Karpas-422 (cell line): ENCODE measurements at places on chromosomes 3 and 15.

GRCh38 chr3:161072211-161072621, 32.9 kb downstream of the B3GALNT1 start:
- DNase-seq = no peak

DNA sequence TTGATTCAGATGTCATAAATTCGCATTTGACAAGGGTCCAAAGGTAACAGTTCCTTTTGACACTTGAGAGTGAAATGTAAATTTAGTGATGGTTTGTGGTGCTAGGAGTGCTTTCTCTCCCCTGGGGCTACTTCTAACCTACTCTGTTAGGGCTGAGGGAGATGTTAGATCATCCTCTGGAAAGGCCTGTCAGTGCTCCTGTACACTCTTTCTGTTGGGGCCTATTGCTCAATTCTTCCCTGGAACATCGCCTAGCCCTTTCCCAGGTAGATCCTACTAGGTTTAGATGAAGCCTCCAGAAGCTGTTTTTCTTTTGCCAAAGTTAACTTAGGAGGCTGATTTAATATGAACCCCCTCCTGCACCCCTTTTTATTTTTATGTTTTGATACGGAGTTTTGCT, 1.4 kb downstream of the PCCB start:
- no peak for DNase-seq

DNA sequence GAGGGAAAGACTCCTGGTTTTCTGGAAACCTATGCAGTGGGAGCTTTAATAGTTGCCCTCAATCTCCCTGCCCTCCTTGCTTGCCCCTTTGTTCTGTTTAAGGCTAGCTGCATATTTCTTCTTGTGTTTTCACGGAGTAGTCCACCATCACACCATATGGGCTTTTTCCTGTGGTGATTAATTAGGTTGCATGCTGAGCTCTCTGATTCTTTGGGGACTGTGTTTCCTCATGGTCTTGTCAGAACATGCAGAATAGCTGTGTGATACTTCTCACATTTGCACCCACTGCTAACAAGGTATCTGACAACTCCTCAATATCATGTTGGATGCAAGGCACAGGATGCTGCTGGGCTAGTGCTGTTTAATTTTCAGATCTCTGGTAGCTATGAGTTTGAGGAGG, 139.6 kb downstream of the PTPRG start:
- no peak for DNase-seq

DNA sequence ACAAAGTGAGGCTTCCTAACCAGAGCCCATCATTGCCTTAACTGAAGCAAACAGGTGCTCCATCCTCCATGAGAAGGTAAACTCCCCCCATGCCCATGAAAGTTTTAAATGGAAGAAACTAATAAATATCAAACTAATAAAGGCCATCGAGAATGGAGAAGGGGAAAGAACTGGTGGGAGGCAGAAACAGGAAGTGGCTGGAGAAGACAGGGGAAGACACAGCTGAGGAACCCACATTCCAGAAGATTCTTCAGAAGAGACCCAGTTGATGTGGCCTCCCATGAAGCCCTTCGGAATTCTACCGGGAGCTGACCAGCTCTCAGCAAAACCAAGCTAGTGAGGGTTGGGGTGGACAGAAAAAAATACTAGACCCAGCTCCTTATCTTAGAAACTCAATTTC, 41.6 kb downstream of the SH3BP5 start:
- no peak for DNase-seq

DNA sequence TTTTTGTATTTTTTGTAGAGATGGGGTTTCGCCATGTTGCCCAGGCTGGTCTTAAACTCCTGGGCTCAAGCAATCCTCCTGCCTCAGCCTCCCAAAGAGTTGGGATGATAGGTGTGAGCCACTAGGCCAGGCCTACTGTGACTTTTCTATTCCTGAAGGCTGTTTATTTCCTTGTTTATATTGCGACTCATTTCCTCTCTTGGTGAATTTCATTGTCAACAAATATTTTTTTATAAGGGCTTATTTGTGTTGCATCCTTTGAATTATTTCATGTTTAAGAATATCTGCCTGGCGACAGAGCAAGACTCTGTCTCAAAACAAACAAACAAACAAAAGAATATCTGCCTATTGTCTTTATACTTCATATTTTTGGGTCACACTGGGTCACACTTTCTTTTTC, 29.4 kb upstream of the MCCC1 start:
- no peak for DNase-seq

DNA sequence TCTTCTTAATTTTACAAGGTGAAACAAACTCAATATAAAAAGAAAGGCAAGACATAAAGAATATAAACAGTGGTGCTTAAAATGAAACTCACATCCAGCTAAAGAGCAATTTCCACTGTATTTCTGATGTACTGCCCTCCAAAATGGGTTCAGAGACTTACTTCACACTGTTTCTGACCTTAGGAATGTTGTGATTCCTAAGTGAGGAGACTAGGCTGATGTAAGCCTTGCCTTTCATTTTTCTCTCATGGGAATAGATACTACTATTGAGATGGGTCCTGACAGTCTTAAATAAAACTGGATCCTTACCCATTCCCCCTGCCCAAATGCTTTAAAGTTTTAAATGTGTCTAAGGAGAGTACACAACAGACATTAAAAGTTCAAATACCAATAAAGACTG, 86.9 kb downstream of the CBLB start:
- DNase-seq = no peak

GRCh38 chr15:83881156-83881555, 227.2 kb downstream of the ADAMTSL3 start:
- DNase-seq = no peak

DNA sequence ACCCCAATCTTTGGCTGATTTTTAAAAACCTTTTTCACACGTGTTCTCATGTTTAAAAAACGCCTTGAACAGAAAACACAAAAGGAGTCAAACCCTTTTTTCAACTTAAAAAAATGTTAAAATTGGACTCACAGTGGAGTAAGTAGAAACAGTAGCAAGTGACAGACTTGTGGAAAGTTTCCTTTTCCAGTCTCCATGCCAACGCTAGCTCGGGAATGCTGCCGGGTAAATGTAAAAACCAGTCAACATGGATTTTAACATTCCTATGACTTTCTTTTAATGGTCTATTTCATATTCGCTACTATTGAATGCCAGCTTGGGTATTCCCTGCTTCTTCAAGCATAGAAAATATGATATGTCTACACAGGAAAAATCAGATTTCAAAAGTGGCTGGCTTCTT, 1.6 kb upstream of the PROK2 start:
- no peak for DNase-seq

- no peak for DNase-seq
Observed at GRCh38 chr3:133570139-133570936, 3.1 kb upstream of the CDV3 start.

DNA sequence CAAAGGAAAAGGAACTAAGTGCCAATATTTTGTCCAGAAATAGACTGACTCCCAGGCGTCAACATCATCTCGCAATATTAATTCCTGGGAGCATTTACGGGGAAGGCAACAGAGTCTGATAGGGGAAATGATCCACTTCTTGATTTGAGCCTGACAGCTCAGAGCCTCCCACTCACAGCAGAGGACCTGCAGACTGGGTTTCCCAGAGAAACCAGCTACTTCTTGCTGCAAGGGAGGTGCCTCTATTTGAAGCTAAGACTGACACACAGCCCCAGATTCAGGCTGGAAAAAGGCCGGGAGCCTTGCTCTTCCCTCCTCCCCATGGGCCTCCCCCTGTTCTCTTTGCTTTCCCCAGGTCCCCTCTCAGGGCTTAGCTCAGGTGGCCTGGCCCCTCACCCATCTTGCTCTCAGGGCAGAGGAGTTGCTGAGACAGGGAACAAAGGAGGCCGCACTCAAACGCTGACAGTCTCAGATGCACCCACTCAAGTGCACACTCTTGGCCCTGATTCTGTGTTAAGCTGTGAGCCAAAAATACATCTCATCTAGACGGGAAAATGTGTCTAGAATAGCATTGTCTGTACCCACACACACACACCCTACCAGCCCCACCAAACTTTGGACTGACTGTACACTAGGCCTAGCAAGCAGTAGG, 49.8 kb upstream of the DCLK3 start:
- no peak for DNase-seq

GRCh38 chr3:150264561-150265279, 143.4 kb upstream of the TSC22D2 start:
- DNase-seq = no peak

DNA sequence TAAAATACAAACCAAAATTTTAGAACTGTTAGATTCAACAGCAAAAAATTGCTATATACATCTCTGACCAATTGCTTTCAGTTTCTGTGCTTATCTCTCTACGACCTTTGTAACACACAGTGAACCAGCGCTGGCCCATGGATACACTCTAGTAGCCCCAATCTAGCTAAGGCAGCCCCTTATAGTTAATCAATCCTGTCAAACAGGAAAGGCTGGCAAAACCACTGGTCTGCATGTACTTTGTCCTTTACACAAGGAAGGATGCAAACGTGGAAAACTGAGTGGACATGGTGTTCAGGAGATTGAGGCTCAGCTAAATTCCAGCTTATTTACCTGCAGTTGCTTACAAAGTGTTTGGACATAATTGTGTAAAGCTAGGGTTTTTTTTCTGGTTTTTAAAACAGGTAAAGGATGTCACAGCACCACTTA, 25.9 kb downstream of the ADGRG7 start:
- DNase-seq = no peak

GRCh38 chr3:182364723-182365650, 428.3 kb upstream of the ATP11B start:
- DNase-seq = no peak

- no peak for DNase-seq
Observed at GRCh38 chr15:74545086-74545485, 4.1 kb downstream of the ARID3B start.

DNA sequence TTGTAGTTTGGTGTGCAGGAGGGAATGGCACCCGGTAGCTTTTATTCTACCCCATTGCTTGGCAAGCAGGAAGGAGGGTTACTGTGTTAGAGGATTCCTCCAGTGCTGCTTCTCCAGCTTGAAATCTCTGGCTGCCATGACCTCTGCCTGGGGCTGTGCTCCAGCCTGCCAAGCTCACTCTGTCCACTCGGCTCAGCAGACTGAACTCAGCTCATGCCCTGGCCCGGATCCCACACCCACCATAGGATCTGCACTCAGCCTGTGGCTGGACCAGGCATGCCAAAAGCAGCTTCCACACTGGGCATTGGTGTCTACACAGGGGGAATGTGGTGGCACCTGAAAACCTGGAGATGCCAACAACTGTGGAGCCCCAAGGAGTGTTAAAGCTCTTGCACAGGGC, 26.3 kb downstream of the CLDN16 start:
- DNase-seq = no peak

DNA sequence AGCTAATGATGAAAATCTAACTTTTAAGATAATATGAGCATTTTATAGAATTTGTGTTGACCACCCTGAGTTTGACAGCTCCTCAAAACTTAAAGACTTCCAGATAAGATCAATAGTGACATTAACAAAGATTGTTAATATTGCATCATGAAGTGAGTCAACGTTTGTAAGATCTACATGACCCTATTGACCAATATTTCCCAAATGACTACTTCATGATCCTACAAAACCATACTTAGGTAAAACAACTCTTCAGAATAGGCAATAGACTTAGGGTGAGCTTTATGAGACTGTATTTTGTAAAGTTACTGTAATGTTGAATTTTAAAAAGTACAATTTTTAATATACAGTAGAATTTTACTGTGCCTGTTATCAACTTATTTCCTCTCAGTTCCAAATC, 422.7 kb upstream of the ALCAM start:
- DNase-seq = no peak
